T-helper 17 cell (primary cell): ENCODE measurements at places on chromosomes 5 and 9. TPM values are rescaled to one million over a fixed set of nuclear protein-coding genes. Genes with fewer than 3 reads are reported as not detected.

ACOT12 gene
- not detected for total RNA-seq

SPEF2 gene
- 8.3 TPM for total RNA-seq

KIF27 gene
- total RNA-seq: 7.2 TPM

- no peak overlapping the region for H3K4me3 ChIP-seq
- H3K36me3 ChIP-seq: peaks cover 2% of the 10 kb centered on the region
- no peak for DNase-seq
- H3K4me1 ChIP-seq: no peaks in the 10 kb centered on the region
Measured at GRCh38 chr5:176589039-176589769, 20.8 kb downstream of the GPRIN1 start.

DNA sequence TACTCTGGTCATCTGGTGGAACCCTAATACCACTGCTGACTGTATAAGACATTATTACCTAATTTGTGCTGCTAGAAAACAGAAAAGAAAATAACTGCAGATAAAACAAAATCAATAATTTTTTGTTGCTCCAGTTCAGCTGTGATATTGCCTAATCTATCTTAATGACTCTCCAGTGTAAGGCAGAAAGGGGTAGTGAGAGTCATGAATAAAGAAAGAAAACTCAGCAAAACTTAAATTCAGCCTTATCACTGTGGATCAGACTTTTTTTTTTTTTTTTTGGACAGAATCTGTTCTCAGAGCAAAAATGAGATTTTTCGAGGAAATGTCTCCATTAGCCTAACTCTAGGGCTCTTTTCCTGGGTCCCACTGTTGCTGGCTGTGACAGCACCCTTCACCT, 1.1 kb upstream of the DOCK2 start:
- peaks cover 2% of the 10 kb centered on the region for H3K36me3 ChIP-seq
- peaks cover 10% of the 10 kb centered on the region for H3K27me3 ChIP-seq
- H3K27ac ChIP-seq: peak overlapping the region; percentile 84
- peak overlapping the region; percentile 97 for H3K4me3 ChIP-seq

GRCh38 chr9:133569891-133570690, 35.6 kb downstream of the ADAMTSL2 start:
- H3K4me3 ChIP-seq: no peak overlapping the region
- H3K4me1 ChIP-seq: no peaks in the 10 kb centered on the region
- no peak overlapping the region for H3K27ac ChIP-seq
- H3K27me3 ChIP-seq: peaks cover 11% of the 10 kb centered on the region

SPATA31A3 gene
- not detected for total RNA-seq

- H3K27me3 ChIP-seq: no peaks in the 10 kb centered on the region
- no peaks in the 10 kb centered on the region for H3K4me1 ChIP-seq
- no peaks in the 10 kb centered on the region for H3K36me3 ChIP-seq
- no peak overlapping the region for H3K4me3 ChIP-seq
- DNase-seq: no peak
- H3K27ac ChIP-seq: no peak overlapping the region
Measured at GRCh38 chr5:106894964-106895363, 775.8 kb downstream of the EFNA5 start.

DNA sequence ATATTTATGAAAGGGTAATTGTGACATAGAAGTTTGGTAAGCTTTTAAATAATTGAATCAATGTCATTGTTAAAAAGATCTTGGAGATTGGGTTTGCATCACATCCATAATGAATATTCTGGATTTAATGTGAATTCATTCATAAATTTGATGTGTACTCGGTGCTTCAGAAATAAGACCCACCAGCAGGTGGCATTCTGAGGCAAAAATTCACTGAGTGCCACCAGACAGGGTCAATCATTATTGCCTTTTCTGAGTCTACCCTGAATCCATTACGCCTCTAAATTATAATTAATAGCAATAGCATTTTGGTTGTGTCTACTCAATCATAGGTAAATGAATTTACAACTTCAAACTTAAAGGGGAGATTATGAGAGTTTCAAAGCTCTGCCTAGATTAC, 1.0 kb downstream of the TRPC7 start:
- H3K4me3 ChIP-seq: no peak overlapping the region
- H3K27me3 ChIP-seq: peaks cover 6% of the 10 kb centered on the region
- H3K4me1 ChIP-seq: no peaks in the 10 kb centered on the region

DNA sequence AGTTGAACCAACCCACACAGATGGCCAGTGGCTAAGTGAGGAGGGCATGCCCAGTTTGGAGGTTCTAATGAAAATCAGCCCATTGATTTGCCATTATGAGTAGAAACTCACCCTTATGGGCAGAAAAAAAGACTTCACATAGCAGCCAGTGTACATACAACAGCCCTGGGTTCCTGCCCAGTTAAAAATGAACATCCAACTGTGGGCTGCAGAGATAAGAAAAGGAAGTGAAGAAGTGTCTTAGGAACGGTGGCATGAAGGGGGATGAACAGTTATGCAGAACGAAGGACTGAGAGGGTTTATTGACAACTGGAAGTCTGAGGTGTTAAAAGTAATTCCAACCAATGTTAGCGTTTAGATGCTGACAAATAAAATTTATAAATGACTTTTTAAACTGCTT, 118.4 kb downstream of the MARCHF3 start:
- H3K27me3 ChIP-seq: no peaks in the 10 kb centered on the region
- H3K36me3 ChIP-seq: peaks cover 2% of the 10 kb centered on the region
- H3K4me1 ChIP-seq: peaks cover 5% of the 10 kb centered on the region

TMEM215 gene
- total RNA-seq: not detected

- H3K27me3 ChIP-seq: no peaks in the 10 kb centered on the region
- peak overlapping the region; percentile 82 for H3K27ac ChIP-seq
- DNase-seq: no peak
- H3K4me3 ChIP-seq: no peak overlapping the region
- no peaks in the 10 kb centered on the region for H3K36me3 ChIP-seq
- peaks cover 40% of the 10 kb centered on the region for H3K4me1 ChIP-seq
Measured at GRCh38 chr9:114720086-114720676, 38.2 kb upstream of the TEX48 start.

DNA sequence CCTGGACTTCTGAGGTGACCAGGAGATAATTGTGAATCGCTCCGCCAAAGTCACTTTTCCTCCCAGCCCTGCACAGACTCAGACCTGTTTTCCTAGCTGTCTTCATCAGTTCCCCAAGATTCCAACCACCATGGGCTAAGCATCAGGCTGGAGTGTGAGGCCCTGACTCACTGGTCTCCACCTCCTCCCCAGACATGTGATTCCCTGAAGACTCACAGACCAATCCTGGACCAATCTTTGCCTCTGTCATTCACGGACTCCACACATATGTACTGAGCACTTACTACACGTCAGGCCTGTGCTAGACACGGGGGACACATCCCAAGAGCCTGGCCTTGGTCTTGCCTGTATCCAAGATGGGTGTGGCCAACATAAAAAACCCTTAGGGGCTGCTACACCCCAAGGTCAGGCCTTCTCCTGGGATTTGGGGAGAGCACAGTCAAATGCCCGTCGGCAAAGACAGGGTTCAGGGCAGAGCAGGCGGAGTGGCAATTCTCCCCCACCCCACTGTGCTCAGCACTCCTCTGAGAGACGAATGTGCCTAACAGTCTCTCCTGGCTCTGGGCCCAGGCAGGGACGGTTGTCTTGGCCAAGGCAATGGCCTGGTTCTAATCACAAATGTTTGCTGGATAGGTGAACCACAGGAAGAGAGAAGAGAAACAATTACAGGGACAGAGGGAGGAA, 11.9 kb downstream of the EEIG1 start:
- peaks cover 85% of the 10 kb centered on the region for H3K4me1 ChIP-seq
- H3K36me3 ChIP-seq: peaks cover 4% of the 10 kb centered on the region
- peak overlapping the region; percentile 97 for H3K4me3 ChIP-seq
- H3K27ac ChIP-seq: peak overlapping the region; percentile 99
- H3K27me3 ChIP-seq: no peaks in the 10 kb centered on the region
- no peak for DNase-seq

- no peaks in the 10 kb centered on the region for H3K4me1 ChIP-seq
- no peak for DNase-seq
- H3K27ac ChIP-seq: no peak overlapping the region
- peaks cover 17% of the 10 kb centered on the region for H3K27me3 ChIP-seq
- H3K36me3 ChIP-seq: no peaks in the 10 kb centered on the region
Measured at GRCh38 chr9:73079326-73079725, 72.3 kb upstream of the ANXA1 start.

GRCh38 chr5:120631611-120632010, 167.5 kb downstream of the PRR16 start:
- H3K4me3 ChIP-seq: no peak overlapping the region
- no peak for DNase-seq
- no peaks in the 10 kb centered on the region for H3K4me1 ChIP-seq
- H3K36me3 ChIP-seq: no peaks in the 10 kb centered on the region
- no peak overlapping the region for H3K27ac ChIP-seq

- H3K4me3 ChIP-seq: no peak overlapping the region
- no peak for DNase-seq
- no peak overlapping the region for H3K27ac ChIP-seq
- H3K4me1 ChIP-seq: no peaks in the 10 kb centered on the region
- H3K36me3 ChIP-seq: peaks cover 3% of the 10 kb centered on the region
Measured at GRCh38 chr9:27421577-27421976, 102.5 kb upstream of the IFNK start.

SMIM27 gene
- 24.1 TPM for total RNA-seq

FAM120A gene
- total RNA-seq: 83.6 TPM

C9orf57 gene
- total RNA-seq: not detected

DNA sequence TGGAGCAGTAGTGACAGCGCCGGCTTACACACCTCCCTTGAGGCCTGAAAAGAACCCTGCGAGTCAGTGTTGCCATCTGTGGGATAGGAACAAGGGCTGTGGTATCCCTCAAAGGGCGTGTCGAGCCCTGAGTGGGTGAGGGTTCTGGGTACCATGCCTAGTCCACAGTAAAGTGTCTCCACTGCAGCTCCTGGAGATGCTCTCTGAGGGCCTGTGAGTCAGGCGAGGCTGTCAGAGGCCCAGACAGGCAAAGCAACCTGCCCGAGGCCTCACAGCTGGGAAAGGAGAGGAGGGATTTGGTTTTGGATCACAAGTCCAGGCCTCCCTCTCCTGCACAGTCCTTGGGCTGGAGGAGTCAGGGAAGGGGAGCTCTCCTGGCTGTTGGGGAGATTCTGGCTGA, 6.1 kb downstream of the PRRX2 start:
- no peak for DNase-seq
- no peaks in the 10 kb centered on the region for H3K36me3 ChIP-seq
- no peak overlapping the region for H3K27ac ChIP-seq
- H3K4me1 ChIP-seq: no peaks in the 10 kb centered on the region

DNA sequence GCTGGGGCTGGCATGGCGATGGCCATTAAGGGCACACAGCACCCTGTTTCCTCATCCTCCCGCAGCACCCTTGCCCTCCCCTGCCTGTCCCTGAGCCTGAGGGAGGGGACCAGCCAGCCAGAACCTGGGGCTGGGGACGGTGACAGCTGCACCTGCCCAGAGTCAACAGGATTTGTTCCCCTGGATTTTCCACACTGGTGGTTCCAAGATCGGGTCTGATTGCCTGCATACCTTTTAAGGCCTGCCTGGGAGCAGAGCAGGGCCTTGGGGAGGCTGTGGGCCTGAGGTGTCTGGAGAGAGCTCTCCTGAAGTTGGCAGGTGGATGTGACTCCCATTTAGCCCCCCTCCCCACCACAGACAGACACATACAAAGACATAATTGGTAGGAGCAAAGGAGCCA, 61.0 kb upstream of the C5orf58 start:
- H3K27ac ChIP-seq: no peak overlapping the region
- H3K4me1 ChIP-seq: peaks cover 3% of the 10 kb centered on the region
- H3K36me3 ChIP-seq: peaks cover 6% of the 10 kb centered on the region
- no peak for DNase-seq
- no peak overlapping the region for H3K4me3 ChIP-seq

DNA sequence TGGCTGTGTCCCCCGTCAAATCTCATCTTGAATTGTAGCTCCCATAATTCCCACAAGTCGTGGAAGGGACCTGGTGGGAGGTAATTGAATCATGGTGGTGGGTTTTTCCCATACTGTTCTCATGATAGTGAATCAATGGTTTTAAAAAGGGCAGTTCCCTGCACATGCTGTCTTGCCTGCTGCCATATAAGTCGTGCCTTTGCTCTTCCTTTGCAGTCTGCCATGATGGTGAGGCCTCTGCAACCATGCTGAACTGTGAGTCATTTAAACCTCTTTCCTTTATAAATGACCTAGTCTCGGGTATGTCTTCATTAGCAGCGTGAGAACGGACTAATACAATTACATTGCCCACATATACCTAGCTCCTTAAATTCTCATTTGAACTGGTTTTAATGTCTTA, 353.0 kb upstream of the KLF4 start:
- no peak overlapping the region for H3K4me3 ChIP-seq
- H3K27ac ChIP-seq: no peak overlapping the region
- no peaks in the 10 kb centered on the region for H3K36me3 ChIP-seq
- DNase-seq: no peak
- no peaks in the 10 kb centered on the region for H3K4me1 ChIP-seq

GABRA1 gene
- not detected for total RNA-seq
